Germinal center (tissue), 1 donor: ENCODE measurements at places on chromosomes 7 and 10.

DNA sequence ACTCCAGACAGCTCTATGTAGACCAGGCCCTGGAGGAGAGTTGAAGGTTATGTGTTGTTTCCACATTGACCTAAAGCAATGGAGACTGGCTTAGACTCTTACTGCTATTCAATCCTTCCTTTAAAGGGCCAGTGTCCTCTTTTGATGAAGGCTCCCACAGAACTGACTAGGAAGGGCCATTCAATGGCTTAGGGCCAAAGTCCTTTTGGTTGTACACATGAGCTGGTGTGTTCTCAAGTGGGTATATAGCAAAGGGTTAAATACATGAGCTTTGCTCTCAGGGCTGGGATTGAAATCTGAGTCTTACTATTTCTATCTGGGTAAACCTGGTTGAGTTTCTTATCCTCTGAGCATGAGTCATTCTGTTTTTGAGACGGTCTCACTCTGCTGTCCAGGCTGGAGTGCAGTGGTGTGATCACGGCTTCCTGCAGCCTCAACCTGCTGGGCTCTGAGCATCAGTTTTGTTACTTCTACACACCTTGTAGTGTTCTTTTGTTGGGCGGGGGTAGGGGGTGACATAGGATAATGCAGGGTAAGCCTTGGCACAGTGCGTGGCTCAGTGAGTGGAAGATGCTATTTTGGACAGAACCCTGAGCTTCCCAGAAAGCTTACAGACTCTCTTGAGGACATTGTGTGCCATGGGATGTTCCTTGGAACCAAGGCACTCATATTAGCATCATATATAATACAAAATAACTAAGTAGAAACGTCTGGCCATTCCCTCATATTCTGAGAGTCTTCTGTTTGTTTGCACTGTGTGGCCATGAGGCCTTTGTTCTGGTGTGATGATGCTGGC, 90.1 kb downstream of the ABCC2 start:
- DNase-seq, result no peak

DNA sequence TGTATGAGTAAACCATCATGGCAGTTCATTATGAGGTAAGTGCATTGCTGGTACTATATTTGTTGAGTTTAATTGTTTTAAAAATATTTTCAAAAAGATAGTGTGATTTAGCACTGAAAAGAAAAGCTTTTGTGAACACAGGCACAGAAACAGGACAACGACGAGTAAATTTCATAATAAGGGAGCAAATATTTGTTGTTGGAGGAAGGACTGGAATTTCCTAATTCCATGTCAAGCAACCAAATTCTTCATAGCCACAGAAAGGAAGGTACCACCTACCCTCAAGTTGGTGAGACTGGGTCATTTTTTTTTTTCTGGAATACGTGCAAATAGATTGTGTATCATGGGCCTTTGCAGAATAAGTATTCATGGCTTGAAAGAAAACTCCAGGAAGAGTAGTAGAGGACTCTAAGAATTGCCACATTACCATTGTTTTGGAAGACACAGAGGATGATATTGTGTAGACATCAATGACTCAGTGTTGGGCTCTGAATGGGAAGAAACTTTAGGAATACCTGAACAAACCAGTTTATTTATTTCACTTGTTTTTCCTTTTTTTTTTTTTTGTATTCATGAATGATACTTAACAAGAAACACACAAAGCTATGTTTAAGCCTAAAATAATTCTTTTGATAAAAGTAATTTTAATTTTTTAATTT, 7.8 kb downstream of the UBE2D4 start:
- no peak for DNase-seq

GRCh38 chr10:99358101-99358500, 28.9 kb downstream of the CNNM1 start:
- DNase-seq, result no peak

- DNase-seq, result no peak
Measured at GRCh38 chr10:119336599-119336998, 129.2 kb downstream of the GRK5 start.

DNA sequence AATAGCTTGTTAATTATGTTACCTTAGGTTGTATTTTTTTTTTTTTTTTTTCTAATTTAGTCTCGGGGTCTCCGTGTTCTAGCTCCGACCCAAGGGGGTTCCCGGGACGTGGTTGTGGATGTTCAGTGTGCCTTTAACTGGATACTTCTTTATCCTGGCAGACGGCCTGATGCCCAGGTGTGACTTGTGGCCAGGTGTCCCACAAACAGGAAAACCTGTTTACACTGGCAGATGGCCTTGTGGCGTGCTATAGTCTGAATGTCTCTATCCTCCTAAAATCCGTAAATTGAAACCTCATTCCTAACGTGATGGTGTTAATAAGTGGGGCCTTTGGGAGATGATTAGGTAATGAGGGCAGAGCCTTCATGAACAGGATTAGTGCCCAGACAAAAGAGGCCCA, 546.4 kb upstream of the C7orf33 start:
- DNase-seq, result no peak

GRCh38 chr10:79072041-79072441, 3.3 kb downstream of the ZMIZ1 start:
- no peak for DNase-seq

GRCh38 chr10:7915923-7916536, 97.7 kb downstream of the TAF3 start:
- DNase-seq, result no peak

DNA sequence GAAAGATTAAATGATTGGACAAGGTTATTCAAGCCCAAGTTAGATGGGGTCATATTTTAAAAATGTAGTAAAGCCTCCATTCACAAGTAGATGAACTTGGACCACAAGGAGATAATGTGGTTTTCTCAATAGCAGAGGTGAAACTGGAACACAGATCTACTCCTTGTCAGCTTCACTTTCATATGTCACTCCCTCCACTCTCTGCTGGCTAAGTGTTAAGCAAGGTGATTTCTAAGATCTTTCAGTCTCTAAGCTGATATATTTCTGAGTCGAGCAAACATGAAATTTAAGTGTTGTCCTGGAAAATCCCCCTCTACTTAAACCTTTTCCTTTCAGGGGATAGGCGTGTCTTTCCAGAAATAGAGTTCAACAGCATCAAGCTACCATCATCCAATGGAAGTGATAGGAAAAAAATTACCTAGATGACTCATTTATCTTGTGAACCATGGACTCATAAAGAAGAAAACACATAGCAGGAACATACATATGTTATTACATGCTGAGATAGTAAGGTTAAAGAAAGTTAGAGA, 275.0 kb downstream of the PTEN start:
- DNase-seq, result no peak

- no peak for DNase-seq
Measured at GRCh38 chr10:122173766-122174435, 97.2 kb upstream of the BTBD16 start.

GRCh38 chr7:106053109-106053508, 59.0 kb downstream of the SYPL1 start:
- DNase-seq, result no peak

GRCh38 chr7:81187753-81188152, 268.9 kb upstream of the SEMA3C start:
- no peak for DNase-seq

DNA sequence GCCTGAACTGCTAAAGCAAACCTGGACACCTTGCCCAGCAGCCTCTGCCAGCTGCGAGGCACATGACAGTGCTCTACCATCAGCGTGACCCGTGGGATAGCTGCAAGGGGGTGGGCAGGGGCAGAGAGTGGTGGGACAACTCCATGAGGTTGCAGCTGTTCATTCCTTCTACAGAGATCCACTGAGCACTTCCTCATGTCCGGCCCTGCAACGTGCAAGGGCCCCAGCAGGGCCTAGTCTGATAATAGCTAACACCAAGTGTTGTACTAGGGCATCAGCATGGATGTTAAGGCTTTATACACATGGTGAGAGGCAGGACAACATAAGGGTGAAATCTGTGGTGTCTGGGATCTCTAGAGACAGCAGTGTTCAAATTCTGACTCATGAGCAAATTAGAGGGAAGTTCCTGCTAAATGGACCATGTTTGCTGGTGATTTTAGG, 14.3 kb downstream of the NOD1 start:
- no peak for DNase-seq

- no peak for DNase-seq
Measured at GRCh38 chr7:98404840-98405239, 4.0 kb upstream of the BAIAP2L1 start.

DNA sequence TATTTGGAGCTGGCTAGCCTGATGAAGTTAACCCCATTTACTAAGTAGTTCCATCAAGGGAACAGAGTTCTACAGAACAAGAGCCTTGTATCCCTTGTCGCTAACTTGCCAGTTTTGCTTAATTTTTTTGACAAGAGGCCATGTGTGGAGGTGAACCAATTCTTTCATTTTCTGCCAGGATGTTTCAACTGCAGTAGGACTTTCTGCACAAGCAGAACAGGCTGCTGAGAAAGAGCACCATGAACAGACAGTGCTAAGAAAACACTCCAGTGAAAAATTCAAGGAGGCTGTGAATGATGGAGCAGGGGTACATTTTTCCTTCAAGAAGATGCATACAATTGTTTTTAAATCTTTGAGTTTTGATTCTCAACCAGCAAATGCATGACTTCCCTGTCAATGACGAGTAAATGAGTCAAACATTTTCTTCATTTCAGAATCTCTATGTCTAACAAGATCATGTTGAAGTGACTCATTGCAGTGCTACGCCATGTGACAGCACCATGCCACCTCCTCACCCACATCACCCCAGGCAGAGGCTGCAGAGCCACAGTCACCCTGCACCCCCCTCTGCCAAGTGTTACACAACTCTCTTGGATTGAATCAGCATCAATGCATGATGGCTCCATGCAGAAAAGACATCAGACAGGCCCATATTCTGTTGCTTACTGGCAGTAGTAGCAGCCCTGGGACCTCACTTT, 193.1 kb downstream of the COBL start:
- no peak for DNase-seq

DNA sequence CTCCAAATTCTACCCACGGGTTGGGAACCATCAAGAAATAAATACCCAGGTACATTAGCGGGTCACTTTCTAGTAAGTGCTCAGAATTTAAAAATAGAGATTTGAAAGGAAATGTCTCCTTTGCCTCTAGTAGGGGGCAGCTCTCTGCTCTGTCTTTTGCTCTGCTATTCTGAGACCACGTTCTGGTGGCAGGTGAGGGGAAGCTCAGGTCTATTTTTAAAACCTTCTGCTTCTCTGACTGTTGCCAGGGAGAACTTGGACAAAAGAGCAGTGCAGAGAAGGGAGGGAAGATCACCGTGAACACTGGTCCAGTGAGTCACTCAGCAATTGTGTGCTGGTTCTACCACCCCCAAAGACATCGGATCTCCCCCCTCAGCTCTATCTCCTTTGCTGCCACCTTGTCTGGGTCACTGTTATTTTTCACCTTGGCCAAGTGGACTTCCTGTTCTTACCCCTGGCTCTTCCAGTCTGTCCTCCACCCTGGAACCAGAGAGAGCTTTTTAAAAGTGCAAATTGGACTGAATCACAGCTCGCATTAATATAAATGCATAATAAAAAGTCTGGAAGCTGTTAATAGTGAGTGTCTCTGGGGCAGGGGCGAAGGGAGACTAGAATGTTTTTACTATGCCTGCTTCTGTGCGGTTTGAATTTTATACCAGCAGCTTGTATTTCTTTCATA, 72.4 kb upstream of the LOXL4 start:
- no peak for DNase-seq

GRCh38 chr10:28331841-28332240, 29.0 kb upstream of the MPP7 start:
- no peak for DNase-seq

- no peak for DNase-seq
Measured at GRCh38 chr7:132548489-132549078, 27.7 kb downstream of the PLXNA4 start.

GRCh38 chr10:50395851-50396250, 144.5 kb upstream of the ASAH2 start:
- DNase-seq, result no peak

GRCh38 chr7:154553711-154554265, 449.1 kb downstream of the PAXIP1 start:
- DNase-seq, result no peak

DNA sequence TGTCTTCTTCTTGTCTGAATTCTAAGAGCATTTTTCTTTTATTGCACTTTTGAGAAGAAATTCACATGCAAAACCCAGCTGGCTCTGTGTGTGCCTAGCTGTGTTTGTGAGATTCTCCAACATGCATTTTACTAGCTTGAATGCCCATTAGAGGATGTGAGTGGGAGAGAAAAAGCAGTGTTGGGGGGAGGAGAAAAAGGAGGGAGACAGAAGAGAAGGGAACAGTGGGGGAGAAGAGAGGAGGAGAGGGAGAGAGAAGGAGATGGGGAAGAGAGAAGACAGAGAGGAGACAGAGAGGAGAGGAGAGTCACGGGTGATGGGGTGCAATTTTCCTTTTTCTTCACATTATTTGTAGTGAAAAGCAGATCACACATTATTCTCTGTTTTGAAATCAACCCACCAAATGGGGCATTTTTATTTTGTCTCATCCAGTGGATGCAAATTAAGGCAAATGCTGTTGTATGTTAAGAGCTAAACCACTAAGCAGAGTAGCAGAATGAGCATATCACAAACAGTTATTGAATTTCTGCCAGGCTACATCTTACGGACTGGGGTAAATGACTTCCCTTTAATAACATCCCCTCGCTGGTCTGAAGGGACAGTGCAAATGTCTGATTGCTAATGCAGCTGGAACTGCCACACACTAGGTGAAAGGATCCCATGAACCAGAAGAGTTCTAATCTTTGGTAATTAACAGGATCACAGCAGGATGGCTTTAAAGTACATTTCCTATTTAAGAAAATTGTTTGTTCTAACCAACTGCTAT, 849 bp downstream of the LRRN3 start:
- DNase-seq, result no peak

DNA sequence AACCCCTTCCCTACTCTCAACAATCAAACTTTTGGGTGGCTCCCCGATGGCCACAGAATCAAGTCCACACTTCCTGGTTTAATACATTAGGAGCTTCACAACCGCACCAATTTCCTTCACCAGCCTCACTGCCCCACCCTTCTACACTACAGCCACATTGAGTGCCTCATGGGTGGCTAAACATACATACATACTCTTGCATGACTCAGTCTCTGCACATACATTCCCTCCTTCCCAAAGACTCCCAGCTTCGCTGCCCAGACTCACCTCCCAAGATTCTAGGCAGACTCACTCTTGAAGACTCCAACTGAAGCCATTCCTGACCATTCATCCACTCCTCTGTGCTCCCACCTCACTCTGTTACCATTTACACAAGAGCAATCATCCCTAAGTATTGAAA, 15.9 kb downstream of the VPS41 start:
- DNase-seq, result no peak

GRCh38 chr10:61942604-61943461, 41.3 kb downstream of the ARID5B start:
- no peak for DNase-seq

DNA sequence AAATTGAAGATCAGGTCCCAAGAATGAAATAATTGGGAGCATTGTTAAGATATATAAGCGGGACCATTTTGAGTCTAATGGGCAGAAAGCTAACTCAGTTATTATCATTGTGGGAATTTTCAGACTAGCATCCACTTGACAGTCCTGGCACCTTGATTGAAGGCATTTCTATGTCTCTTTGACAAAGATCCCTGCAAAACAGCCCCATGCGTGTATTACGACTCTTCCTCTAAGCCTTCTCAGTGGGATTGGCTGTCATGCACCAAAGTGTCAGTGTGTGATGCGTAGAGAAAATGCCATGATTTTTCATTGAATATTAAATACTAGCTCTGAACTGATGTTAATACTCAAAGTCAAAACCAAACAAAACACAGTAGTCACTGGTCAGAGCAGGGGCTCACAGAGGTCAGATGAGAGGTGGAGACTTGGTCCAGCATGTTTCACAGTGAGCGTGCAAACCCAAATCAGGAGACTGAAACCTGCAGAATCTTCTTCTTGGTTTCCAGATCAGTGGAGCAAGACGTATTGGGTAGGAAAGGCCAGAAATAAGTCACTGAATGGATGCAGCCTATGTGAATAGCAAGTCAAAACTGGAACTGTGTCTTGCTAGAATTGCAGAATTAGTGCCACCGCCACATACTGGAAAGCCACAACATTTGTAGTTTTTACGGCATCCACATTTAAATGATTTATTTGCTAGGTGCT, 303.6 kb upstream of the AKR1E2 start:
- no peak for DNase-seq
